Stimulated activated CD8-positive, alpha-beta memory T cell treated with anti-CD3 and anti-CD28 coated beads, Interleukin-15, amount 100 ng/mL, for 4 hours (primary cell): ENCODE measurements at places on chromosomes 2 and 18.

GRCh38 chr2:135409436-135409835 lies 121.6 kb downstream of the ZRANB3 start:
- DNase-seq: no peak

- no peak for DNase-seq
These were observed 7.7 kb downstream of the IGFBP5 start for GRCh38 chr2:216687646-216688045.

DNA sequence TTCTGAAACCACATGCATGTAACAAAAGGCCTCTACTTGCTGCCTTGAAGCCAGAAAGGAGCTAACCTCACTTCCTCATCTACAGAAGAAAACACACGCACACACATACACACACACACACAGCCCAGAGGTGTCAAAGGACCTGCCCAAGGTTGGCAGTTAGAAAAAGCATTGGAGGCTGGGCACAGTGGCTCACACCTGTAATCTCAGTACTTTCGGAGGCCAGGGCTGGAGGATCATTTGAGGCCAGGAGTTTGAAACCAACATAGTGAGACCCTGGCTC lies 125.9 kb upstream of the RNF152 start:
- no peak for DNase-seq

DNA sequence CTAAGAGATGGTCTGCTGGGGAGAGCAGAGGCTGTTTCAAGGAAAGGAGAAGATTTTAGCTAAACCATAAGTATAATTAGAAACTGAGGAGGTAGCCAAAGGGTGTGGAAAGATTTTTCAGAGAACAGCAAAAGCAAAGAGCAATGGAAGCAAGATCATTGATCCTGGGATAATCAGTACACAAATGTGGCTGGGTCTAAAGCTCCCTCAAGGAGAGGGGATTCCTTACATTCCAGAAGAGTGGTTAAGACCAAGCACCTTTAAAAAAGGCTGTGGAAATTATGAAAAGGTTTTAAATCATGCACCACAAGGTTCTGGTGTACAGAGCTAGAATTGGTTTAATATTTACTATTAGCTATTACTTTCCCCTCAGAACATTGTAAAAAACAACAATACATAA lies 246.0 kb upstream of the UBE2E3 start:
- no peak for DNase-seq

DNA sequence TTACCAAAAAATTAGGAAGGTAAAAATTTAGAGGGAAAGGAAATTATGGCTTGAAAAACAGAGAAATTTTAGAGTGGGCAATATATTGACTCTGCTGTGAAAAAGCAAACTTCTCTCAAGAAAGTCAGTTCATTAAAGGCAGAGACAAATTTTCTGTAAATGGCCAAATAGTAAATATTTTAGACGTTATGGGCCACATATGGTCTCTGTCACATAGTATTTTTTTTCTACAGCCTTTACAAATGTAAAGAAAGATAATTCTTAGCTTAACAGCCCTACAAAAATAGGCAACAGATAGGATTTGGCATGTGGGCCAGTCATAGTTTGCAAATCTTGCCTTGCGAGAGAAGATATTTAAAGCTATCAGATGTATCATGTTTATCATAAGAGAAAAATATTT lies 1750.4 kb downstream of the SUCLG1 start:
- DNase-seq: no peak

DNA sequence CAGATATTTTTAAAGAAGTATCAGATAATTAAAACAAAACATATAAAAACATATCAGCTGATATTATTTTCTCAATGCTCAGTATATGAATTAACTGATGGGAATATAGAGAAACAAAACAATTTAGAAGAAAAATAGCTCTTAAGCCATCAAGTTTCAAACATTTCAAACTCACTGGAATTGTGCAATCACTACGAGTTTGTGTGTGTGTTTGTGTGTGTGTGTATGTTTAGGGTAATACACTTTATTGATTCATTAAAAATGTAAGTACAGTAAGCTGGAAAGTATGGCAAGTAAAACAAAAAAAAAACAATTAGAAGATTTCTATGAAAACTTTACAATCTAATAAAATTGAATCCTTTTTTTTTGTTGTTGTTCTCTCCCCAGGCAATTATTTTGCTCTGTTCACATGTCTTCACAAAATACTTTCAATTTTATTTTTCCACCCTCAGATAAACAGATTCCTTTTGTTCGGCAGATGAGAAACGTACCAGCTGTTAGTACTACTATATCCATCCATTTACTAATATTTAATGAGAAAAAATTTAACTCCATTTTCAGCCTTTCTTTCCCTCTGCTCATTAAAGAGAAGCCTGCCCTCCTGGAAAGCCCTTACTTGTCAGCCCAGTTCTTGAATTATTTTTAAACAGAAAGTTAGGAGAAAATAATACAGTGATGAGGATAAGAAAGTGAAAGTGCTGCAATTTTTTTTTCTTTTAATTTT lies 87.6 kb downstream of the SLC8A1 start:
- DNase-seq: no peak

DNA sequence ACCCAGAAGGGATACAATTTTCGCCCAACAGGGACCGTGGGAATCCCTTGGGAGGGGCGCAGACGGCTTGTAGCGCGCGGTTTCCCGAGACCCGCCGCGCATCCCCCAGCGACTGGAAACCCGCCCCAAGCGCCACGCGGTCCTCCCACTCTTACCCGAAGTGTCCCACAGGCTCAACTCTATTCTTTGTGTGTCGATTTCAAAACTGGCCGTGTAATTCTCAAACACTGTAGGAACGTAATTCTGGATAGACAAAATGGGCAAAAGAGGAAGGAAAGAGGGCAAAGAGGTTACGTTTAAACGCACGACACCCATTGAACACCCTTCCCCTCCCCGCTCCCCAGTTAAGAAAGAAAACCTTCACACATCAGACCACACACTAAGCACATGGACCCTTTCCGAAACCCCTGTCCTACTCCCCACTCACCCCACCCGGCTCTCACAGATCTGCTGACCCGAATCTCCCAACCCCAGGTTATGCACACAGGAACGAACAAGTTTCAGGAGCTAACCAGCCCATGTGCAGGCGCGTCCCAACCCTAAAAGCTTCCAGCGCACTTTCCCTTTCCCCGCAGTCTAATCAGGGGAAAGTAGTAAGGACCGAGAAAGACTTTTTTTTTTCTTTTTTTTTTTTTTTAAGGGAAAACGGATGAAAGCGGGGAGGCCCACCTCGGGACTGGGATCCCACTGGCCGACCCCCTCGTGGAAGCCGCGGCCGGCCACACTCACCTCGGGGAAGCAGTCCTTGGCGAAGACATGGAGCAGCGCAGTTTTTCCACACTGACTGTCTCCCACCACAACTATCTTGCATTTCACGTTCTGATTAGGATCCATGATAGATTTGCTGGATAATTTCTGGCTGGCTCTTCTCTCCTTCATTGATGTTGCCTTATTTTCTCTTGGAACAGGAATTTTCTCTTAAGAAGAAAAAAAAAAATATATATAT lies 655 bp downstream of the RND3 start:
- no peak for DNase-seq

DNA sequence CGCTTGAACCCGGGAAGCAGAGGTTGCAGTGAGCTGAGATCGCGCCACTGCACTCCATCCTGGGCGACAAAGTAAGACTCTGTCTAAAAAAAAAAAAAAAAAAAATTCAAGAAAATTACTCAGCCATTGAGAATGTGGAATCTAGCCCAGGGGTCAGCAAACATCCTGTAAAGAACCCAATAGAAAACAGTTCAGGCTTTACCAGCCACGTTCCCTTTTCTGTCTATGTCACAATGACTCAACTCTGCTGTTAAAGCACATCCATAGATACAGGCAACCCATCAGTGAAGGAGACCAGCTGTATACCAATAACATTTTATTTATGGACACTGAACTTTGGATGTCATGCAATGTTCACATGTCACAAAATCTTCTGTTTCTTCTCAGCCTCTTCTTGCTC lies 435.6 kb upstream of the GYPC start:
- DNase-seq: no peak

DNA sequence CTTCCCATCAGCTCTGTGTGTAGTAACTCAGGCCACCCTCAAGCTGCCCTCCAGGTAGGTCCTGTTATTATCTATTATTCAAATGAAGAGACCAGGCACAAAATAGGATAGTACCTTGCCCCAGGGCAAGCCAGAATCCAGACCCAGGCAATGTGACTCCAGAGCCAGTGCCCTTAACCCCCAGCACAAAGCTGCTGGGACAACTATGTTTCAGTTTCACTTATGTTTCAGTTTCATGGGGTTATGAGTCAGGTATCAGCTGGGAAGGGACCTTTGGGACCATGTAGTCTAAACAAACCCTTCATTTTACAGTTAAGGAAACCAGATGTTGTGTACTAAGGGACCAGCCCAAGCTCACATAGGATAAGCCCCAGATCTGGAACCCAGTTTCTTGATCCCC lies 10.0 kb downstream of the HK2 start:
- no peak for DNase-seq

DNA sequence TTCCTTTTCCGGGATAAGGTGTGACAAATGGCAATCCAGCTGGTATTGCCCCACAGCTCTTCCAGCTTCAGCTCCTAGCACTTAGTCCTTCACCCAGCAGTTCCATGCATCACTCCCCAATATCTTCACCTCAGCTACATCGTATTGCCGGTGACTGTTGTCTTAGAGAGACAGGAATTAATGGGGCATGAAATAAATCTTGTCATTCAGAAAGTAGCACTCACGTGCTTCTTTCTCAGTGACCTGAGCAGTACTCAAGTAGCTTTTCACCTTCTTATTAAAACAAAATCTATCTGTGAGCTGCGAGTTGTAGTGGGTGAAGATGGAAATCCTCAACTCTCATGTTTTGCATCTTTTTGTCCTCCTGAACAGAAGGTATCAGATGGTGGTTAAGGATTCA lies 72.8 kb downstream of the PTH2R start:
- DNase-seq: no peak

GRCh38 chr2:167764772-167765341 lies 482.5 kb downstream of the STK39 start:
- no peak for DNase-seq

GRCh38 chr18:53745224-53745967 lies 479.1 kb downstream of the MBD2 start:
- no peak for DNase-seq

GRCh38 chr2:134235510-134236144 lies 18.2 kb upstream of the MGAT5 start:
- DNase-seq: no peak

DNA sequence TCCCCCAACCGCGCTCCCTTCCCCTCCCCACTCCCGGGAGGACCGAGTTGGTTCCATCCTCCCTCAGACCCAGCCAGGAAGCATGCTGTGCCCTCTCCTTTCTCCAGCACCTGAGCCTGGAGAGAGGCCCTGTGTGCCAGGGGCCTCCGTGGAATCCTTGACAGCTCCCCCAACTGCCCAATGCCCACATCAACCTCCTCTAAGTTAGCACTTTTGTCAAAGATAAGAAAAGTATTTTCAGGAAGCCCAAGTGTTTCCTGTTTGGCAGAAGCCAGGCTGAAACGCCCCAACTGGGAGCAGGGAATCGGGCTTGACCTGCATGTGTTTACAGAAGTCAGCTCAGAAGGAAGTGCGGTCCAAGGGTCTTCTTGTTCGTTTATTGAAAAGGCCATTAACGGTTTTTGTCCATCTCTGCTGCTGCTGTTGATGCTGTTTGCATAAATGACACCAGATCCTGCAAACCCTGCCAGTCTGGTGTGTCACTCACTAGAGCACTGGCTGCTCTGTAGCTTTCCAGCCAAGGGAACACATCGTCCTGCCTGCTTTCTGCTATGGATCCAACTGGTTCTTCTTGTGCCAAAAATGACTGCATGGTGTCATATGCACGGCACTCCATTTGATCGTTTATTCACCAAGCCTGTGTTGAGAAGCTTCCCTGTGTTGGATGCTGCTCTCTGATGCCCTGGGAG lies 35.4 kb upstream of the COL6A3 start:
- no peak for DNase-seq

- no peak for DNase-seq
These were observed 264.3 kb downstream of the NOL4 start for GRCh38 chr18:33960417-33960816.

- DNase-seq: no peak
These were observed 230.0 kb upstream of the PARD3B start for GRCh38 chr2:204315236-204315662.

DNA sequence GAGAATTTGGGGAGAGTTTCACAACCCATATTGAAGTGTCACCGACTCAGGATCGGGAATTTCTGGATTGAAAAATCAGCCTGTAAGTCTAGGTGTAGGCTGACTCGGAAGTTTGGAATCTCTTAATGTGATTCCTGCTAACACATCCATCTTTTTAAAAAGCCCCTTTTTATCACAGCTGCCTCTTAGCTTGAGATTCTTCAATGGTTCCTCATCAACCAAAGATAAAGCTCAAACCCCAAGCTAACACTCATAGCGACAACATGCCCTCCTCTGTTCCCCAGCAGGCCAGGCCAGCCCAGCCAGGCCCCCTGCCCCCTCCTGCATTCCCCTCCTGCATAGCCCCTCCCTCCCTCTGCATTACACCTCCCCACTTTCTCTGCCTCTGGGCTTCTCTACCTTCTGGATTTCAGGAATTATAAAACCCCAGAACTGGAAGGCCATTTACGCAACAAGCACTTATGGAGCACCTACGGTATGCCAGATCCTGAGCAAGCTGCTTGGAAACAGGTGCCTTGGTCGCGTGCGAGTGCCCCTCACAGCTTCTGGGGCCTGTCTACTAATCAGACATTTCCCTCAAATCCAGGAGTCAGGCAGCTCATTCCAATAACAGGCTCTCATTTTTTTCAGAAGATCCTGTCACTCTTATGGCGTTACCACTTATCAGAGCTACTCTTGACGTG lies 63.4 kb downstream of the EMX1 start:
- DNase-seq: no peak

GRCh38 chr2:3447789-3448317 lies 68.4 kb downstream of the TRAPPC12 start:
- no peak for DNase-seq

DNA sequence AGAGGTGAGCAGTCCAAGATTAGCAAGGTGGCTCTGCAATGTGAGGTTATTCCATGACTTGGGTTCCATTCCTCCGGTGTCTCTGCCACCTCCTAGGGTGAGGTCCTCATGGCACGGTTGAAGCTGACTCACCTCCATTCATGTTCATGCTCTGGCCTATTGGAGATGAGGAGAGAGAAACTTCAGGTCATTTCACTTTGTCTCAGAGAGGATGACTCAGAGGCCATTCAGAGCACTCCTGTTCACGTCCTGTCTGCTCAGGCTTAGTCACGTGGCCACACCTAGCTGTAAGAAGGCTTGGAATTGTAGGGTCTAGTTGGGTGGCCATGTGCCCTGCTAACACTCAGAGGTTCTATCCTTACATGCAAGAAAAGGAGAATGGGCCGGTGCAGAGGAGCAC lies 67.5 kb upstream of the MBOAT2 start:
- no peak for DNase-seq

GRCh38 chr2:44362207-44363015 lies 664 bp downstream of the CAMKMT start:
- no peak for DNase-seq

DNA sequence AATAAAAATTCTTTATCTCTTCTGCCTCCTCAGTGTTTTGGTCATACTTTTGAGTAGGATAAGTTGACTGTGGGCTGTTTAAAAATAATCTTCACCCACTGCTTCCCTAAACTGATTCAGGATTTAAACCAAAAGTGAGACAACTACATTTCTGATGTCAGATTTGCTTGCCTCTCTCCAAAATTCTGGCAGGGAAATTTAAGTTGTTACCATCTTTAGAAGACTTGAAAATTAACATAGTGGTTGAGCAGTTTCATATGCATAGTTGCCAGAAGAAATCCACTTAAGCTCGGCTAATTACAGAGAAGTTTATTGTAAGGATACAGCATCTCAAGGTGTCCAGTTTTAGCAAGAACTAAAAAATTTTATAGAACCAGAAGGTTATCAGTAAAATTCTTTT lies 57.0 kb downstream of the MAIP1 start:
- no peak for DNase-seq

GRCh38 chr18:48135436-48135966 lies 205.0 kb upstream of the SMAD2 start:
- no peak for DNase-seq

- DNase-seq: no peak
These were observed 11.5 kb upstream of the KYNU start for GRCh38 chr2:142865924-142866323.
